Fibroblast of the aortic adventitia (primary cell): ENCODE measurements at places on chromosomes 11 and 22. TPM values are rescaled to one million over a fixed set of nuclear protein-coding genes. Genes with fewer than 3 reads are reported as not detected.
A peak's percentile ranks its signal among the peaks of the same experiment; 100 is the strongest.

GRCh38 chr11:112949781-112950575, 11.2 kb upstream of the NCAM1 start:
- no peak for DNase-seq

GRCh38 chr22:47801541-47802245, 1039.2 kb downstream of the TBC1D22A start:
- no peak for DNase-seq

- DNase-seq, result no peak
Observed at GRCh38 chr22:44714703-44715350, 12.8 kb downstream of the PRR5 start.

DNA sequence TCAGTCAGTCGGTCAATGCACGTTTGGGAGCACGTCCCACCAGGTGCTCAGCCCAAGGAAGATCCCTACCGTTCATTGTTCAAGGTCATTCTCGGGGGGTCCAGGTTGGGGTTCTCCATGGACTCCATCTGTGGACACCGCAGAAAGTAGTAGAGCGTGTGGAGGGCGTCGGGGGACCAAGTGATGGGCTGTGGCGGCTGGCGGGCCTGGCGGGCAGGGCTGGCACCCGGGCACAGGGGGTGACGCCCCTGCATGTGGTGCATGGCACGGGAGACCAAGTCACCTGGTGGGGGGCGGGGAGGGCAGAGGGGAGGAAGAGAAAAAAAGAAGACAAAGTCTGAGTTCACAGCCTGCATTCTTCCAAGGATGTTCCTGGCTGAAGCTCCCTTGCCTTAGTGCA, 91.8 kb downstream of the NAT10 start:
- DNase-seq, result no peak

GRCh38 chr11:1573077-1573902, 1.2 kb upstream of the DUSP8 start:
- DNase-seq, result no peak

DNA sequence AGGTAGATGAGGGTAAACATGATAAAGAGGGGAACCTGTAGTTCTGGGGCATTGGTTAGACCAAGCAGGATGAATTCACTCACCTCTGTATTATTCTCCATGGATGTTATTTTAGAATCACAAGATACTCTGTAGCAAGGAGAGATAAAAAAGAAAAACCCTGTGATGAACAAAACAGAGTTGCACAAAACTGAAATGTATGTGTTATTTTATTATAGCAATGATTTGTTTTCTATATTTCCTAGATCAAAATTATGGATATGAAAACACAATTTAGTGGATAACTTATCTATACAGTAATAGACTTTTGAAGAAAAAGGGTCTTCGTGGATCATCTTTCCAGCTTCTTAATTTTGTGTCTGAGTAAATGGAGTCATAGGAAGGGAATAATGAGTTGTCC, at the start of gene OR5B17:
OR5B17 (minus strand) TSS at position 101 of the 400 bp plus-strand sequence; CDS start at position 101, 0 bp downstream.
- DNase-seq, result no peak

DNA sequence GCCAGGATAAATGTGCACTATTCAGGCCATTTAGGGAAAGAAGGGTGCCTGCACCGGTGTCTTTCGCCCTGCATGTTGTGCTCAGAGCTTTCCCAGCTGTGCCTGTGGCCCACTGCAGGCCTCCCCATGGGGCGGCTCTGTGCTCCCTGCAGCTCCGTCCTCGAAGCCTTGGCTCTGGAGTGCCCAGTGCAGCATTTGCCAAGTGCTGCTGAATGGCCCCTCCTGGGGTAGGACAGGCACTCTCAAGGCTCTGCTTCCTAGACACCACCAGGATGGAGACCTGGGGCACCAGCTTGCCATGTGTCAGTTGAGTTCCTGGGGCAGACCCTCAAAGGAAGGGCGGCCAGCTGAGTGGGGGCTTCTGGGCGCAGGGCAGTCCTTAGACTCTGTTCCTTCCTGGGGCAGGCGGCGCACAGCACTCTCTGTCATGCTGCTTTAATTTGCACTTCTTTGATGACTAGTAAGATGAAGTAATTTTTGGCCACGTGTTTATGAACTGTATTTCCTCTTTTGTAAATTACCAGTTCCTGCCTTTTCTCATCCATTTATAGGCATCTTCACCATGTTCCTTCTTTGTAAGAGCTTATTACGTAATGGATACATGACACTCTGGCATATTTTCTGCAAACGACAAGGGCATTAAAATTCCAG, 32.1 kb upstream of the GNB1L start:
- DNase-seq, result peak; percentile 38

DNA sequence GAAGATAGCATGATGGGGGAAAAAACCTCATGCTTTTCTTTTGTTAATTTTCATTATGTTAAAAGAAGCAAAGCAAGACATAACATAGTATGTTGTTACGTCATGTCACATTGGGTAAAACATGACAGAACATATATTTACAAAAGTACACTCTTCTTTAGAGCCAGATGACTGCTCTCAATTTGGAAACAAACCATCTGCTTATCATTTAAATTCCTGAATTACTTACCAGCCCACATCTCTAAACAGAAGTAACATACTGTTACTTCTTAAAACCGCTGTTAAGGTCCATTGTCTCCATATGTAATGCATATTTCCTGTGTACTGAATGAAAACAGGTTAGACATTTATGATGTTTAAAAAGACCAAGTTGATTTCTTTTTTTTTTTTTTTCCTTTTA, 100.0 kb downstream of the TMEM135 start:
- DNase-seq, result peak; percentile 27

- peak; percentile 87 for DNase-seq
Observed at GRCh38 chr11:19577976-19578619, 134.5 kb upstream of the NAV2 start.

DNA sequence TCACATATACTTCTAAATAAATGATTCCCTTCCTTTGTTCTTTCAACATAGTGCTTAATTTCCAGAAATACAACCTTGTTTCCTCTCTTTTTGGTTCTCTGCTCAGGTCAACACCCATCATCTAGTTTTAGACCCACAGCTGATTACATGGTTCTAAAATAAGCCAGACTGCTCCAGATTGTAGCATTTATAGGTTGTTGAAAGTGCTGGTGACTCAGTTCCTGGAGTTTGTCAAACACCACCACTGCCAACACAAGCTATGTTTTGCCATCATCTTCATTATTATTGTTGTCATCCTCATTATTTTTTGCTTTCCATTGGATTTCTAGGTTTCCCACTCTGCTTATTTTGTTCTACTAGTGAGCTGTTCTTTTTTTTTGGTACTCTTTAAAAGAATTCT, 22.3 kb upstream of the MMP20 start:
- DNase-seq, result peak; percentile 36

THY1 gene
- total RNA-seq, result 96.6 and 164 TPM in 2 replicates

OR2AG1 gene
- not detected in 2 replicates for total RNA-seq

FAM180B gene
- total RNA-seq, result not detected in 2 replicates

GPHA2 gene
- total RNA-seq, result not detected in 2 replicates

KRTAP5-1 gene
- total RNA-seq, result not detected in 2 replicates

MTFP1 gene
- total RNA-seq, result 0.98 and 5.9 TPM in 2 replicates

ILK gene
- 115 and 145 TPM in 2 replicates for total RNA-seq

MUC2 gene
- total RNA-seq, result not detected in 2 replicates

CCS gene
- 28.3 and 54.4 TPM in 2 replicates for total RNA-seq

ADM gene
- 103 and 348 TPM in 2 replicates for total RNA-seq

TREH gene
- not detected in 2 replicates for total RNA-seq
